ENCODE measurements at places on chromosomes 5 and 9.

- no peak for DNase-seq
Observed at GRCh38 chr9:68940573-68940972, 73.3 kb downstream of the PRKACG start.

GRCh38 chr9:117678871-117679270 lies 25.3 kb upstream of the TLR4 start:
- peak; percentile 64 for DNase-seq

GRCh38 chr5:40041452-40041851 lies 616.7 kb upstream of the DAB2 start:
- no peak for DNase-seq

- no peak for DNase-seq
Observed at GRCh38 chr9:128548876-128549275, 3.5 kb upstream of the SPTAN1 start.

GRCh38 chr9:136013524-136014034 lies 52.4 kb upstream of the UBAC1 start:
- no peak for DNase-seq

GRCh38 chr9:111966861-111967291 lies 70.3 kb downstream of the UGCG start:
- DNase-seq = peak; percentile 39

DNA sequence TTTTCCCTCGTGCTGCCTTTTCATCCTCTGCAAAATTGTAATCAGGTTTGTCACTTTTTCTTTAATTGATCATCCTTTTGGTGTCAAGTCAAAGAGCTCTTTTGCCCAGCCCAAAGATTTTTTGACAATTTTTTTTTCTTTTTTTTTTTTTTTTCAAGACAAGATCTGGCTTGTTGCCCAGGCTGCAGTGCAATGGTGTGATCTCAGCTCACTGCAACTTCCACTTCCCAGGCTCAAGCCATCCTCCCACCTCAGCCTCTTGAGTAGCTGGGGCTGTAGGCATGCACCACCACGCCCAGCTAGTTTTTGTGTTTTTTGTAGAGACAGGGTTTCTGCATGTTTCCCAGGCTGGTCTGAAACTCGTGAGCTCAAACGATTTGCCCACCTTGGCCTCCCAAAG lies 36.7 kb downstream of the CDK7 start:
- DNase-seq = peak; percentile 73
